ENCODE measurements at places on chromosomes 7 and 10. TPM values are rescaled to one million over a fixed set of nuclear protein-coding genes. Genes with fewer than 3 reads are reported as not detected.
A peak's percentile ranks its signal among the peaks of the same experiment; 100 is the strongest.

- no peaks in the 10 kb centered on the region for H3K4me1 ChIP-seq
- DNase-seq: no peak
- H3K27me3 ChIP-seq: no peaks in the 10 kb centered on the region
- no peak overlapping the region for H3K27ac ChIP-seq
- H3K36me3 ChIP-seq: no peaks in the 10 kb centered on the region
Measured at GRCh38 chr7:44654255-44654796, 47.9 kb downstream of the OGDH start.

DNA sequence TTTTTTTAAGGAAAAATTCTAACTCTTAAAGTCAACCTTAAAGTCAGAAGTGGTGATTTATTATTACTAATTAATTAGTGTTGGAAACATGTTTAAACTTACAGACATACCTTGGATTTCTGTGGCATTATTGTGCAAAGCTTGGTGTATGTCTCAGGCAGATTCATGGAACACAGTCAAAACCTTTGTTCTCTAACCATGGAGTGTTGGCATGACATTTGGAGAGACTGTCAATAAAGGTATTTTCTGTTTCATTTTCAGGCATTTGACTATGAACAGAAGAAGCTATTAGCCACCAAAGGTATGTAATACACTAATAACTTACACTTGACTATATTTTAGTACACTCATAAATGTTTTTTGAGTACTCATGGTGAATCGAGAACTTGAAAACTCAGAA lies 293.7 kb downstream of the BICC1 start:
- H3K36me3 ChIP-seq: no peaks in the 10 kb centered on the region
- DNase-seq: no peak
- H3K4me3 ChIP-seq: no peak overlapping the region
- H3K27me3 ChIP-seq: no peaks in the 10 kb centered on the region

The VGF gene
- total RNA-seq: not detected

GRCh38 chr7:157490465-157490912 lies 153.7 kb downstream of the DNAJB6 start:
- H3K36me3 ChIP-seq: no peaks in the 10 kb centered on the region
- peaks cover 15% of the 10 kb centered on the region for H3K4me1 ChIP-seq
- DNase-seq: peak; percentile 80
- H3K27ac ChIP-seq: no peak overlapping the region

GRCh38 chr10:97812696-97813095 lies 36.9 kb upstream of the GOLGA7B start:
- H3K27me3 ChIP-seq: no peaks in the 10 kb centered on the region
- H3K4me1 ChIP-seq: no peaks in the 10 kb centered on the region
- H3K27ac ChIP-seq: no peak overlapping the region
- H3K36me3 ChIP-seq: no peaks in the 10 kb centered on the region

GRCh38 chr10:64430690-64431323 lies 909.6 kb downstream of the REEP3 start:
- H3K27me3 ChIP-seq: no peaks in the 10 kb centered on the region
- H3K36me3 ChIP-seq: no peaks in the 10 kb centered on the region
- H3K4me1 ChIP-seq: no peaks in the 10 kb centered on the region
- no peak for DNase-seq

DNA sequence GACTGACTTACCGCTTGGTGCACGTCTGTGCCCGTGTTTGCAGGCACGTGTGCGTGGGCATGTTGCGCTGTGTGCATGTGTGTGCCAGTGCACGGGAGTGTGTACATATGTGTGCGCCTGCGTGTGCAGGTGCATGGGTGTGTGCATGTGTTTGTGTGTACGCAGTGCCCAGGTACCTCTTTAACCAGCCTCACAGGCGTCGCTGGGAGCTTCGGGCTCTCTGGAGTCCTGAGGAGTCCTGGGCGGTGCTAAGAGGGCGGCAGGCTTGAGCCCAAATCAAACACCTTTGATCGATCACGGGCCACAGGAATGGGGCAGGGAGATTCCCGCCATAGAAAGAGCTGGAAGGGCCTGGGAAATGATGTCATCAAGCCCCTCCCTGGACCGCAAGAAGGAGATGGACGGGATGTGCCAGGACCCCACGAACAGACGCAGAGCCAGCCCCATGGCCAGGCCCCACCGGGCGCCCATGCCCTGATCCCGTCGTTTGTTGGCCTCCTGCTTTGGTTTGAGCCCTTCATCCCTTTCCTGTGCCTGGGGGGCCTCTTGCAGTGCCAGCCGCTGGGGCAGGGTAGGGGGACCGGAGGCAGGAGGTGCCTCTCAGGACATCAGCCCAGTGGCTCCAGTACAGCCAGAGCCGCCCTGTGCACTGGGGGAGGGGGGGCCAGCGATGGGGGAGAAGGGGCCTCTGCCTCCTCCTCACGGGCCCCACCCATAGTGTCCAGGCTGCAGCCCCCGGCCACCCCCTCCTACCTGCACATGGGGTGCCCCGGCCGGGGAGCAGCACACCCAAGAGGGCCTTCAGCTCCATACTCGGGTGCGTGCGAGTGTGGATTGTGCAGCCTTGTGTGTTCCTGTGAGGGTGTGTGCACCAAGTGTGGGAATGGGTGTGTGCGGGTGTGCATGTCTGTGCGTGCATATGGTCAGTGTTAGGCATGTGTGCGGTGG lies 5.8 kb downstream of the KNDC1 start:
- peaks cover 11% of the 10 kb centered on the region for H3K27me3 ChIP-seq
- H3K27ac ChIP-seq: no peak overlapping the region
- H3K36me3 ChIP-seq: no peaks in the 10 kb centered on the region
- no peak for DNase-seq
- peaks cover 6% of the 10 kb centered on the region for H3K4me1 ChIP-seq
